ENCODE measurements at places on chromosomes 11 and 22. TPM values are rescaled to one million over a fixed set of nuclear protein-coding genes. Genes with fewer than 3 reads are reported as not detected.

ZP1 gene
- total RNA-seq, result not detected

DNA sequence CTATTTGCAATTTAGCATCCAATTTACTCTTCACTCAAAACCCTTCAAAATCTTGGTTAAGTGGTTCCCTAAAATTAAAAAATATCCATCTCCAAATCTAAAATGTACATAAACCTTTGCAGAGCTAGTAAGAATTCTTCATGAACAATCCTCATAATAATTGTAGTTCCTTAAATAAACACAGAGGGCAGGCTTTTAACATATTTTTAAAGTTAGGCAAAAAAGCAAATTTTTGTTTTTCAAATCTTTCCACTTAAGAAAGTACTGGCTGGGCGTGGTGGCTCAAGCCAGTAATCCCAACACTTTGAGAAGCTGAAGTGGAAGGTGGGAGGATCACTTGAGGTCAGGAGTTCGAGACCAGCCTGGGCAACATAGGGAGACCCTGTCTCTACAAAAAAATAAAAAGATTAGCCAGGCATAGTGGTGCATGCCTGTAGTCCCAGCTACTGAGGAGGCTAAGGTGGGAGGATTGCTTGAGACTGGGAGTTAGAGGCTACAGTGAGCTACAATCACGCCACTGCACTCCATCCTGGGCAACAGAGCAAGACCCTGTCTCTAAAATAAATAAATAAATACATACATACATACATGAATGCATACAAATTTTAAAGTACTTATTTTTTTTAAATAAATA is 25.1 kb upstream of the PLAAT3 start:
- DNase-seq, result no peak

ALDH3B2 gene
- total RNA-seq, result not detected

DNA sequence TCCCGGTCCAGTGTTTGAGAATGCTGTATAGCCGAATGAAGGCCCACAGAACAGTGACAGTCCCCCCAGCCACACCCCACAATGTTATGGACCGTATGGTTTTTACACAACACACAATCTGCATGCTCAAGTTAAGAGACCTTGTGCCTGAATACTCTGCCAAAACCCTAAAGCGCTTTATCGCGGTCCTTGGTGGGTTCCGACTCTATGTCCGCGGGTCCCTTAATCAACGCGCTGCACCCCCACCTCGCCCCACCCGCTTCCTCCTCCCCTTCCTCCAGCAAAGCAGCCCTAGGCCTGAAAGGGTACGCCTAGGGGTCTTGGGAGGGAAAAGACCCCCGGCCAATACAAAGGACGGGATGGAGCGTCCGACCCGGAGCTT is 442 bp downstream of the COPB1 start:
- DNase-seq, result no peak

DNA sequence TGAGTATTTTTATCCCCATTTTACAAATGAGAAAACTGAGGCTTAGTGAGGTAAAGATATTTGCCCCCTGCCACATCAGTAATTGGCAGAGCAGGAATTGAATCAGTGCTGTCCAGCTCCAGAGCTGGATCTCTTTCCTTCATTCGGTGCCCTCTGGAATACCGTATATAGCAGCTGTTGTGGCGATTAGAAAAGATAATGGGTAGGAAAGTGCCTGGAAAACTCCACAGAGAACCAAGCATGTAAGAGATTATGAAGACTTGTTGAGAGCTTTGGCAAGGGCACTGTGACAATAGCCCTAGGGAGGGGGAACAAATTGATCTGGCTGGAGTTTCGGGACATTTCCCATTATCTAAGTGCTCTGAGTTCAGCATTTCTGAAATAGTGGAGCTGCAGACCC is 82.5 kb upstream of the TEAD1 start:
- no peak for DNase-seq

MUC15 gene
- not detected for total RNA-seq

CCDC188 gene
- 0.56 TPM for total RNA-seq

CHCHD10 gene
- total RNA-seq, result 34.0 TPM
